ENCODE measurements at places on chromosomes 11 and 22.

- peak; percentile 67 for DNase-seq
Observed at GRCh38 chr22:21657360-21658032, 8.3 kb upstream of the PPIL2 start.

GRCh38 chr22:37273846-37274225, 8.5 kb upstream of the CYTH4 start:
- DNase-seq = no peak

- no peak for DNase-seq
Observed at GRCh38 chr11:2342981-2343380, 34.1 kb upstream of the CD81 start.

GRCh38 chr11:72815110-72815618, 953 bp downstream of the ATG16L2 start:
- no peak for DNase-seq

All from activated T-cell treated with anti-CD3 and anti-CD28 coated beads for 24 hours (primary cell).